Sciatic nerve (tissue), 2 donors: ENCODE measurements at places on chromosomes 3 and 15.

- DNase-seq: no peak
These were observed 268.8 kb downstream of the ZBTB20 start for GRCh38 chr3:114878114-114878839.

DNA sequence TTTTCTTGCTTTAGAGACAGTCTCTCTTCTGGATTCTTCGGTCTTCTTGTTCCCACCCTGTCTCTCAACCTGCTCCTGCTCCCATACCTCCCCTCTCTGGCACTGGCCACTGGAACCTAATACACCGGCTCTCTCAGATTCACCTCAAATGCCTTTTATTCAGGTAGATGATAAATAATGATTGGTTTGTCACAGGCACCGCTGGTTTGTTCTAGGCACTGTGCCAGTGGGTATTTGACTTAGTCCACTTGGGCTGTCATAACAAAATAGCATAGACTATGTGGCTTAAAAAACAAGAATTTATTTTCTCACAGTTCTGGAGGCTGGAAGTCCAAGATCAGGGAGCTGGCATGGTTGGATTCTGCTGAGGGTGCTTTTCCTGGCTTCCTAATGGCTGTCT, 278.2 kb upstream of the STT3B start:
- no peak for DNase-seq

- DNase-seq: no peak
These were observed 67.8 kb upstream of the IGF1R start for GRCh38 chr15:98580572-98580971.

DNA sequence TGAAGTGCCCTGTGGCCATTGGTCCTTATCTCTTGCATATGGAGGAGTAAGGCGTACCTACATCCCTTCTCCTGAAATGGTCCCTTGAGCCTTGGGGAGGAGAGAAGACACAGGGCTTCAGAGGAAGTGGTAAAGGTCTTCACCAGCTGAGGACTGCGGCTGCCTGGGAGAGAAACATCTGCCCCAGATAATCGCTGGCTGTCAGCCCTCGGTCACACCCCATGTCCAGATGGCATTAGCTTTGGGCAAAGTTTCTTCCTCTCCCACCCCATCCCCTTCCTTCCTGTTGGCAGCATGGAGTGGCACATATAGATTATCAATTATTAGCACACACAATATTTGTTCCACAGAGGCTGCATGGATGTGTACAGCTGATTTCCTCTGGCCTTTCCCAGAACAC, 61.6 kb downstream of the LRTM1 start:
- no peak for DNase-seq

DNA sequence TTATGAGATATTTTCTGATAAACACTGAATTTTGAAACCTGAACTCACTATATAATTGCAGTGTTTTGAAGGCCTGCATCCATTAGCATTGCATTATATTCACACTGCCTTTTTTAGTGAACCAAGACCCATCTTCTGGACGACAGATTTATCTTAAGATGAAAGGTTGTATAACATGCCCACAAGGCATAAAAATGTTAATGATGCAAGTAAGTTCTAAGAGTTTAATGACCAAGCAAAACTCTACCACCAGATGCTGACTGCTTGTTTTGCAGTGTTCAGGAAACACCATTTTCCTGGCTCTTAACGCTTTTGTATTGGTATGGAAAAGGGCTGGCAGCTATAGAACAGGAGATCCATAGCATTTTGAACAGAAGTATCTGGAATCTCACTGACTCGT, 46.1 kb downstream of the USP50 start:
- DNase-seq: no peak

- DNase-seq: no peak
These were observed 50.3 kb downstream of the EXD1 start for GRCh38 chr15:41180206-41180789.

DNA sequence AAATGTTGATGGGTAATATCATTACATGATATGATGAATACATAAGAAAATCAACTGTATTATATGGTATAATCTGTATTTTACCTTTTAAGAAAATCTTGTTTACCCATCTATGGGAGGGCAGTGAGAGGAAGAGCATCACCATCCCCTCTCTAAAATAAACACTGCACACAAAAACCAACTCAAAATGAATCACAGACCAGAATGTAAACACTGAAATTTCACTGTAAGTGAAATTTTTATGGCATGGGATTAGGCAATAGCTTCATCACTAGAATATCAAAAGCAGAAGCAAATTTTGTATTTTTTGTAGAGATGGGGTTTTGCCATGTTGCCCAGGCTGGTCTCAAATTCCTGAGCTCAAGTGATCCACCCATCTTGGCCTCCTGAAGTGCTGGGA, 26.2 kb downstream of the IFT80 start:
- no peak for DNase-seq

DNA sequence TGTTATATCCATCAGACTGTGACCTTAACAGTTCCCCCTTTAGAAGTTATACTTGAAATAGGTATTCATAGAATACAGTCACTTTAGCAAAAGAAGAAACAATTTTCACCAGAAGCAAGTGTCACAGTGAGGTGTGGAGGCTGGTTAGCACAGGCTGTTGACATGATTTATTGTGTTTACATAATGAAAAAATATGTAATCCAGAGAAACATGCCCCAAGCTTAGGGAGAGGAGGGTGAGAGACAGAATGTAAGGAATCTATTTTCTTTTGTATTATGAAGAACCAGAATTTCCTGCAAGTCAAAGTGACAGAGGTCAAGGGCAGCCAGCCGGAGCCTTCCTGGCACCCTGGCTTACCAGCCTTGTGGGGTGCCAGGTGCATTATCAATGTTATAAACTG, 4.0 kb downstream of the IL12A start:
- no peak for DNase-seq

- no peak for DNase-seq
These were observed 49.4 kb downstream of the DPH6 start for GRCh38 chr15:35496585-35496984.

DNA sequence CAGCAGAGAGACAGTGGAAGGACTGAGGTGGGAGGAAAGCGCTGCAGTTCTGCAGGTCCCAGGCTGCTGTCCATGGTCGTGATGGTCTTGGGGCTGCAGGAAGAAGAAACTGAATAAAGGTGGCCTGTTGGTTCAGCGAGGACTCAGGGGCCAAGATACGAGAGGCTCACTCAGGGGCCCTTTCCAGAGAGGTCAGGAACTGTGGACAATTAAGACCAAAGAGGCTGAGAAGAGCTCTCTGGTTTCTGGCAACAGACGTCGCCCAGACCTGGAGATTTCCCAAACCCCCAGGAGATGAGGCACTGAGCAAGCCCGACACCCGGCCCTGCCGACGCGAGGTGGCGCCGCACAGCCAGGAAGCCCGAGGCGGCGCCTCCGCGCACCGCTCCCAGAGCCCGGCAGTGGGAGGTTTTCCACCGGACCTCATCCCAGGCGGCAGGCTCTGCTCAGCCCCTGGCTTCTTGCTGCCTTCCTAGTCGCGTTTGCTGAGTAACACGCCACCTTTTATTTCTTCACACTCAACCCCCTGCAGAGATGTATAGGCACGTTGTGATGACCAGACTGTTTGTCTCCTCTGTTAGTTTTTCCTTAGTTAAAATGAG, 56.4 kb upstream of the ARRDC4 start:
- DNase-seq: peak; percentile 88

DNA sequence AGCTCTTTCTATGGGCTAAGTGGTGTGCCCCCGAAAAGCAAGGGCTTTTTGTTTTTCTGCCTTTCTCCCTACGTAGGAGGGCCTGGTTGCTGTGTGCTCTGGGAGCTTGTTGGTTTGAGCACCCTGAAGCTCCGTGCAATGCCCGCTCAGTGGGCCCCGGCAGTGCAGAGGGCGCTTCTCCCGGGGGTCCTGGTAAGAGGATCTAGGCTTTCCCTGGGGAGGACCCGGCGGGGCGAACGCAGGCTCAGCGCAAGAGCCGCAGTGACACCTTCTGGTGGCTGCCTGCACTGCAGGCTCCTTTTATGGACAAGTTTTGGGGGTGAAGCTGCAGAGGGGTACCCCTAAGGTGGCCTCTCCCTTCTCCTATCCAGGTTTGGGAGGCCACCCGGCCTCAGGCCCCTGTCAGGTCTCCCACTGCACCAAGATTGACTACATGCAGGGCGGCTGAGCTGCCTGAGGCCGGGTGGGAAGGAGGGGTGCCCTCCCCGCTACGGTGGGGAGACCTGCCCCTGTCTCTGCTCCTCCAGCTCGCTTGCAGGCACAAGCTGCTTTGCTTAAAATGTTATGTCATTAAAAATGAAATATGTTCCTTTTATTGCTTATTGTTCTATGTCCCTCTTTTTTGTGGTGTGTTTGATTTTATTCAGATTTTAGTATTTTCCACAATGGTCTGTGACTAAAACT, 387.9 kb downstream of the GABRG3 start:
- no peak for DNase-seq

GRCh38 chr3:32419742-32420125, 28.1 kb downstream of the CMTM7 start:
- DNase-seq: no peak

DNA sequence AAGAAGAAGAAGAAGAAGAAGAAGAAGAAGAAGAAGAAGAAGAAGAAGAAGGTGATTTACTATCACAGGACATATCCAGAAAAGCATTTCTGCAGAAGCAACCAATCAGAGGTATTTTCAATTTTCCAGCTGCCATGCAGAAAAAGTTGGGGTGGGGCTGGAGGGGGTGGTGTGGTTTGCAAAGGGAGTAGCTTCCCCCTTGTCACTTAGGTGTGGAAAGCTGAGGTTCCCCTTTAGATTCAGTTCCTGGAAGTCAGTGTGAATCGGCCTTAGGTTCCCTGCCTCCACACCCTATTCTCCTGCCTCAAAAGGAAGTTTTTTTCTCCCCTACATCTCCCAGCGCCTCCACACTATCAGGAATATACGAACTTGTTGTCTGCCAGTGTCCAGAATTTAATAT, 276.7 kb upstream of the ARRDC4 start:
- no peak for DNase-seq

GRCh38 chr3:50536471-50537180, 30.9 kb downstream of the C3orf18 start:
- no peak for DNase-seq

DNA sequence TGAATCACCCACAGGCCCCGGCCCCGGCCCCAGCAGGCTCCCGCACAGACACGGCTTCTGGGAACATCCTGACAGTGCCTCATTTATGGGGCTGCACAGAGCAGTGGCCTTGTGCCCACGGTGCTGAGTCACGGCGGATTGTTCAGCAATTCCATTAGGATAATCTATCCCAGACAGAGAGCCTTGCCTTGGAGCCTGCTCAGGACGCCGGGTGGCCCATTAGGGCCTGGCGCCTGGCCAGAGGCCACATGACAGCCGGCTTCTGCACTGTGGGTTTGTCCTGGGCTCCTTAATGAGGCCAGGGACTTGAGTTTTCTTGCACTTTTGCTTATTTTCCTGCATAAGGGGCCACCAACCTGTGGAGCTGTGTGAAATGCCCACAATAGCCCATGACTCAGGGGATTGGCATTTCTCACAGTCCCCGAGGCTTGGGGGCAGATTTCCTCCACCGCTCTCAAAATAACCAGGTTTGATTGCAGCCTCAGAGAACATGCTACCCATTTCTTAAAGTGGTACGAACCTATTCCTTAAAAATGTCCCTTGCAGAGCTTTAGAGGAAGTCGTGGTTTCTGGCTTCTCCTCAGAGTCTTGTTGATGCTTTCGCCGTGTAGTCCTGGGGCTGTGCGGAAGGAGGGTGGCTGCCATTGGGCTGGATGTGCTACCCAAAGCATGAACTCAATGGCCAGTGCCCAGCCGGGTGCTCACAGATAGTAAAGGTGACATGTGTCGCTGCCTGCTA, 19.0 kb downstream of the SYNM start:
- peak; percentile 90 for DNase-seq

- no peak for DNase-seq
These were observed 35.1 kb downstream of the PDCD6IP start for GRCh38 chr3:33833408-33834095.

- no peak for DNase-seq
These were observed 32.5 kb downstream of the BHLHE40 start for GRCh38 chr3:5011555-5012256.

GRCh38 chr3:112653881-112654300, 12.9 kb upstream of the CCDC80 start:
- DNase-seq: no peak

- no peak for DNase-seq
These were observed 26.4 kb upstream of the TSPAN3 start for GRCh38 chr15:77097248-77097721.

DNA sequence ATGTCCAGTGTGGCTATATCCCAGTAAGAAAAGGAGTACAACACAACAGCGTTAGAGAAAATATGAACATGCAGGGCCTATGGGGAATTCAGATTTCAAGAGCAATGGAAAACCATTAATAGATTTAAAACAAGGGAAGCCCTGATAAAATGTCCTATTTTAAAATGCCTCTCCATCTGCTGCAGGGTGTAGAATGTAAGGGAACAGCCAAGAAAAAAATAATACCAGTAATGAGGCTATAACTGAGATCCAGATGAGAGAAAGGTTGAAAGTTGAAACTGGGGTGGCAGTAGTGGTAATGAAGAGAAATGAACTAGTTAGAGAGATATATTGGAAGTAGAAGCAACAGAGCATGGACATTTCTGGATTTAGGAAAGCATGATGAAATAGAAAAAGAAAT, 226.1 kb downstream of the KCNMB2 start:
- DNase-seq: no peak

GRCh38 chr3:183975981-183976662, 41.6 kb downstream of the ABCC5 start:
- no peak for DNase-seq

GRCh38 chr15:73741321-73741836, 11.8 kb downstream of the INSYN1 start:
- no peak for DNase-seq

DNA sequence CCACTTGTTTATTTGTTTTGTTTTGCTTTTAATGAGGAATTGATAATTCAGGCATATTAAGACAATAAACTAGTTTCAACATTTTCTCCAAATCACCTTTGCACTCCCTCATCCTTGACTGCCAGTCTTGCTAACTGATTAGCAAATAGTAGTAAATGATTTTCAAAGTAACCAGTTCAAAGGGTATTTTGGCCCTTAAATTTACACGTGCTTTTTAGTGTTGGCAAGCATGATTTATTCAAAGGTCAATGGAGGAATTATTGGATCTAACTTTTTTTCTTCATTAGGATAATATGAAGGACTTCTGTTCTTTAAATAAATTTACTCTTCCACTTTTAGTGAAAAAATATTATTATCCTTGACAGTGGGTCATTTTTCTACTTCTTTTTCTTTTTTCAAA, 53.8 kb downstream of the BCHE start:
- no peak for DNase-seq

- no peak for DNase-seq
These were observed 279.0 kb downstream of the MFSD1 start for GRCh38 chr3:159080821-159081220.

DNA sequence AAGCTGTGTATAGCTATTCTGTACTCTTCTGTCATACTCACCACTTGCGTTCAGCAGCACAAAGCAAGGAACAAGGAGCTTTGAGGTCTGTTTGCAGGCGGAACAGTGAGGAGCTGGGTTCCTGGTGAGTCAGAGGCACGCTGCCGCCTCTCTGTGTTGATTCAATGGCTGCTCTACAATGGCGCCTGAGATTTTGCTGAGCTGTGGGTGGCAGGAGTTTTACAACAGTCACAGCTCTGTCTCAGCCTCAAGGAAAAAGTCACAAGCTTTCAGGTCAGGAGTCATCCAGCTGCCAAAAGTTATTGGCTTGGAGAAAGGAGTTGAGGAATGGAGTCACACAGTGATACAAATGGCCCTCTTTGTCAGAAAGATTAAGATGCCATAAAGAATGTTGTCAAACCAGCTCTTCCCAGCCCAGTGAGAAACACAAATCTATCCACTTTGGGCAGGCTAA, 98.1 kb downstream of the SSR3 start:
- DNase-seq: no peak

GRCh38 chr15:35777061-35777460, 231.1 kb upstream of the DPH6 start:
- no peak for DNase-seq
